ENCODE measurements at places on chromosomes 12 and 14.

GRCh38 chr12:116087962-116088361 lies 189.5 kb downstream of the MED13L start:
- DNase-seq: no peak

DNA sequence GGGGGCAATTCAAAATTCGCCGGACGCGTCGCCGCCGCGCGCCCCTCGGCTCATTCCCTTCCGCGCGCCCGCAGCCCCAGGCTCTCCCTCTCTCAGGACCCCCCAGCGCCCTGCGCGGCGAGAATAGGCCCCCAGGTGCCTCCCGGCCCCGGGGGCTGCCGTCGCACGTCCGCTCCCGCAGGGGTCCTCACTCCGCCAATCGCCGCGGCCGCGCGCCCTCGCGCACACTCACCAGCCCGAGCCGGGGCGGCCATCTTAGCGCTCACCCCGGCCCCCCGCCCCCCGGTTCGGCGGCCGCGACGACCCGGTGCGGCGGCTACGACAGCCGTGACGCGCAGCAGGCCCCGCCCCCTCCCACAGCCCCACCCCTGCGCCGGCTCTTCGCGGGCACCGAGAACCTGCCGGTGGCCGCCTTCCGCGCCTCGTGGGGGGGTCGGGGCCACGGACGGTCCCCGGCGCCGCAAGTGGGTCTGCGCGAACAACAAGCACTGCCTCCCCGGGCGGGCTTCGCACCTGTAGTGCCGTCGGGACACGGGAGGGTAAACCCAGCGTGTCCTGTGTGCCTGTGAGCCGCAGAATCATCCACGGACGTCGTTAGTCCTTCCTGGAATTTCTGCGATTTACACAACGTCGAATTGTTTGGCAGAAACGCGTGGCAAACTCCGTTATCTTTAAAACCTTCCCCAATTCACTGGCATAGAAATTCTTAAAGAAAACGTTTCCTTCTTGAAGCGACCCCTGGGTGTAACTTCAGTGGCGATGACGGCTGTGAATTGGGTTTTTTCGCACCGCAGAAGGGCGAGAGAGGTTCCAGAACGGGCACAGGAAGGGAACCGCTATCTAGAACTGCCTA lies 2.5 kb downstream of the USP44 start:
- DNase-seq: no peak

GRCh38 chr12:57058454-57058853 lies 8.5 kb upstream of the MYO1A start:
- no peak for DNase-seq

- no peak for DNase-seq
Observed at GRCh38 chr12:56158926-56159461, 835 bp downstream of the MYL6 start.

DNA sequence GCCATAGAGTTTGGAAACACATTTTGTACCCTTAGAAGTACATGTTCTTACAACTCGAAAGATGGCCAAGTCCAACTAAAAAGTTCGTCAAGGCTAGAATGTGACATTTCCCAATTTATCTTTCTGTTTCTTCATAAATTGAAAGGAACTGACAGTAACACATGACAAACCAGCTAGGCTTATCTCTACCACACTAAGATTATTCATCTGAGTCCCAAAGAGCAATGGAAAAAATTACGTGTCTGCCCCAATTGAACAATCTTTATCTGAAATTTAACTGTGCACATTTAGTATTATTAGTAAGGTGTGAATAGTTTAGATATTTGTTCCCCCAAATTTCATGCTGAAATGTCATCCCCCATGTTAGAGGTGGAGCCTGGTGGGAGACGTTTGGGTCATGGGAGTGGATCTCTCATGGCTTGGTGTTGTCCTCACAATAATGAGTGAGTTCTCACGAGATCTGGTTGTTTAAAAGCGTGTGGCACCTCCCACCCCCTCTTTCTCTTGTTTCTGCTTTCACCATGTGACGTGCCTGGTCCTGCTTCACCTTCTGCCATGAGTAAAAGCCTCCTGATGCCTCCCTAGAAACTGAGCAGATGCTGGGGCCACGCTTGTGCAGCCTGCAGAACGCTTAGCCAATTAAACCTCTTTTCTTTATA lies 13.3 kb downstream of the CPM start:
- DNase-seq: no peak

DNA sequence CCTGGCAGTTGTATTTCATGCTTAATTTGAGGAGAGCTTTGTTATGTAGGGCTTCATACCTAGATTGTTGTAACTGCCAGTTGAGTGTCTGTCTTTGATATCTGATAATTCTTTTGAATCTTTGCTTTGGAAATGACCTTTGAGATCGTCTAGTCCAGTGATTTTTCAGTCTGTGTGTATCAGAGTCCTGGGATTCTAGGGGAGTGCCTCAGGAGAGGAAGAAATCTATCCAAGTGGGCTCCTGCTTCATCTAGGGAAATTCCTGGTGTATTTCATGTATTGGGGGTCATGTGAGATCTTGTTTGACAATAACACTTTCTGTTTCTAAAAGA lies 98.6 kb downstream of the FIGNL2 start:
- no peak for DNase-seq

DNA sequence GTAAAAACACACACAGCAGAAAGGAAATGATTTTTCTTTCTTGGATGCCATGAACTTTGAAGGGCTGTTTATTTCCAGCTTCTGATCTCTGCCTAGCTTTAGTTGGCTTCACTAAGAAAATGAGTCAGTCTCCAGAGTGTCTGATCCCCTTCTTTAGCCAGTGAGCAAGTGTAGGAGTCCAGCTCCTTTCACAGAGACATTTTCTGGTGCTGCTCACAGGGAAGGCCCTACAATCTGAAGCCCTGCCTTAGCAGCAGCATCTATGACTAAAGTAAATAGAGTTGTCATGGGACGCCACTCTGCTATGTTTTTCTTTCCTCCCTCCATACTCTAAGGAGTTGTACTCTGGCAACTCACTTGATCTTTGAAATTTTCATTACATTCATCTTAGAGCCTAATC lies 103.5 kb downstream of the RPAP3 start:
- DNase-seq: no peak

DNA sequence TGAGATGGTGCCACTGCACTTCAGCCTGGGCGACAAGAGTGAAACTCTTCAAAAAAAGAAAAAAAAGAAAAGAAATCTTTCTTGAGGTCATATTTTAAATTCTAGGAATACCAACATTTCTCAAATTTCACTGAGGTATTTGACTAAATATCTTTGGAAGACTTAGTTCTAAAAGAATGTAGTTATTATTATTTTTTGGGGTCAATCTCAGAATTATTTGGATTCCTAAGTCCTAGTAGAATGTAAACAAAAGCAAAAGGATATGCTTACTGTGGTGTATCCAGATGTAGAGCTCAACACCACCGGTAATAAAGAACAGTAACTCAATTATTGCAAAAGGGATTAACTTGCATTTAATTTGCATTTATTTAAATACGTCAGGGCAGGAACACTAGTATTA lies 25.0 kb downstream of the PRICKLE1 start:
- no peak for DNase-seq

Measured in H54 (cell line).